ENCODE measurements at places on chromosomes 6 and 20.

GRCh38 chr6:122372647-122373046, 26.8 kb upstream of the HSF2 start:
- DNase-seq: no peak

- DNase-seq: no peak
These were observed 89.6 kb upstream of the HS3ST5 start for GRCh38 chr6:114432400-114432799.

GRCh38 chr6:132725471-132725870, 11.6 kb upstream of the VNN1 start:
- no peak for DNase-seq

DNA sequence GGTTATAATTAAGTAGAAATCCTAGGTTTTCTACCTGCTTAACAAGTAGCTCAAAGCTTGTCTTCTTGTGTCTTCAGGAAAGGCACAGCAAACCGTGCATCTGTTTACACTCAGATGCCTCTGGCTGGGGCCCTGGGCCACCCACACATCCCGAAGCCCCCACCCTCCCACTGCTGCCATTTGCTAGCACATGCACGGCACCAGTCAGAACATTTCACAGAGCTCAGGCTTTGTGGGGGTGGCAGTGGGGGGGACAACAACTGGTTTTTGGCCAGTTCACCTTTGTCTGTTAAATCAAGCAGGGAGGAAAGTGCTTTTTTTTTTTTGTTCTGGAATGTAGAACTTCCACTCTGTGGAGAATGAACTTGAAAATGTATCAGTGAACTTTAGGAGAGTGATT, 77.7 kb downstream of the LINC00237 start:
- DNase-seq: no peak

DNA sequence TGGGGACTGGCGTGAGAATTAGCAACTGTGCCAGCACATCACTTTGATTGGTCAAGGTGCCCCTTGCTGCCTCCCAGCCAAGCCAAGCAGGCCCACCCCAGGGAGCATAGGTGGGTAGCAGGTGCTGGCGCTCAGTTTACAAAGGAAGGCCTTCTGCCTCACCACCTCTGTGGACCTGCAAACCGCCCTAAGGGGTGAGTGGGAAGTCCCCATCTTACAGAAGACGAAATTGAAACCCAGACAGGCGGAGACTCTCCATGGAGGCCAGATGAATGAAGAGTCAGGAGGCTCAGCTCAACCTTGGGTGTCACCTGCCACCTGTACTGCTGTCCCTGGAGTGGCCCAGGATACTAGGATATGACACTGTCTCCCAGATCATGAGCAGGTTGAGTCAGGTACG, 21.5 kb upstream of the MAS1L start:
- no peak for DNase-seq

DNA sequence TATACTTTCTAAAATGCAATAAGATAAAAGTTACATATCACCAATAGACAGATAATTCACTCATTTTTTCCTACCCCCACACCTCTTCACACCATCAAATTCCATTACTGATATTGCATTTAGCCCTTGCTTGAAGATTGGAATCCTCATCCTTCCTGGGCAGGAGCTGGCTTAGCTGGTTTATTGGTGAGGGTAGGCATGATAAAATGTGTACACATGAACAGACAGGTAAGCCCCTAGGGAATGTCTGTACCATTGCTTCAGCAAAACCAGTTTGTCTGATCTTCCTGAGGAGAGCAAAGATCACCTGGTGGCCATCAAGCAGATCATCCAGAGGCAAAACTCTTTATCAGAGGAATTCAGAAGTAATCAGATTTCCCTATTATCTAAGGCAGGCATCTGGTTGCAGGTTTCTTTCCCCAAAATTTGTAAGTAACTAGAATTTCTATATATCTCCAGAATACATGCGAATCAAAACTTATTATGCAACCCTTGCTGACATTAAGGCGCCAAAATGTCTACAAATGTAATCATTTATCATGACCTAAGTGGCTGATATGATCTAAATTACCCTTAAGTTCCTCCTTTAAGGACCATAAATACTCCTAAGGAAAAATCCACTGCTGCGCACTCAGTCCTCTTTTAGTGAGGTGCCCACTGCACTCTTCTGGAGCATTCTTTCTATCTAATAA, 6.6 kb upstream of the FABP7 start:
- no peak for DNase-seq

DNA sequence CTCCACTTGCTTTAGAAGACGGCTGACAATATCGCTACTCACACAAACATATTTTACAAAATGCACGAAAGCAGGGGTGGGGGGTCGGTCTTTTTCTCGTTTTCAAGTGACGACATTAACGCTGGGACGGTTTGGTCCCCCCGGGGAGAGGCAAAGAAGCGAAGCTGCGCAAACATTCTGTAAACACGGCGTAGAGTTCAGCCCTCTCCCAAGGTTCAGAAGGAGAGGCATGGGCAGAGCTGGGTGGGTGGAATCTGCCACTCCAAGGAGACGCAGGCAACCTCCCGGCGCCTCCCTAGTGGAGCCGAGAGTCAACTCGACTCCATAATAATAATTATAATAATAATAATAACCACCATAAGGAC, 2.4 kb downstream of the NKX2-2 start:
- no peak for DNase-seq

- no peak for DNase-seq
These were observed 39.3 kb downstream of the LRRC1 start for GRCh38 chr6:53834132-53834531.
